Activated naive CD4-positive, alpha-beta T cell (primary cell): ENCODE measurements at places on chromosomes 6 and 20.

- peak; percentile 25 for DNase-seq
Observed at GRCh38 chr6:41734666-41735426, 562 bp downstream of the TFEB start.

DNA sequence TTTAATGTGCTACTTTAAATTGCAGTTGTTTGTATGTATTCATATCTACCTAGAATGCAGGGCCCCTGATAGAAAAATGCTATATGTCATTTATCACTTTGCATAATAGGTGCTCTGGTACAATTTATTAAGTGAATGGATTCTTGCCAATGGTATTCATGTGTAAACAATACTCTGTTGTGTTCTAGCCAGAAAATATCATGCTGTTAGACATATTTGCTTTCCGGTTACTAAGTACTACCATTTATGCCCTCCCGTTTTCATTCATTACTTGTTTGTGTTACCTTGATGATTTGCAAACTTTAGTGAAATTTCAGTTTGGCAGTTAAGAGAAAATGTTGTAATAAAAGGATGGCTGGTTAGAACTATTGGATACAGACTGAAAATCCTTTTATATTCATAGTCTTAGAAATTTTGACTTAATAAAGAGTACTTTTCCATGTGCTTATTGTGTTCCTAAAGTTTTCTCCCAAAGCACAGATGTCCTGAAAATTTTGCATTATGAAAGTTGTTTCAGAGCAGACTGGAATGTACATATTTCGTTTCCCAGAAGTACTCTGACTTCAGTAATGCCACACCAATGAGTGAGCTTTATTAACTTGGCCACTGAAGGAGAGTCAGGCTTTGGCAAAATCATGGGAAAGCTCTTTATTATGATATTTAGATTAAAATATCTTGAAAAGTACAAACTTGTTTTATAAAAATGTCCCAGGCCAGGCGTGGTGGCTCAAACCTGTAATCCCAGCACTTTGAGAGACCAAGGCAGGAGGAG lies 31.5 kb downstream of the RPF2 start:
- no peak for DNase-seq

DNA sequence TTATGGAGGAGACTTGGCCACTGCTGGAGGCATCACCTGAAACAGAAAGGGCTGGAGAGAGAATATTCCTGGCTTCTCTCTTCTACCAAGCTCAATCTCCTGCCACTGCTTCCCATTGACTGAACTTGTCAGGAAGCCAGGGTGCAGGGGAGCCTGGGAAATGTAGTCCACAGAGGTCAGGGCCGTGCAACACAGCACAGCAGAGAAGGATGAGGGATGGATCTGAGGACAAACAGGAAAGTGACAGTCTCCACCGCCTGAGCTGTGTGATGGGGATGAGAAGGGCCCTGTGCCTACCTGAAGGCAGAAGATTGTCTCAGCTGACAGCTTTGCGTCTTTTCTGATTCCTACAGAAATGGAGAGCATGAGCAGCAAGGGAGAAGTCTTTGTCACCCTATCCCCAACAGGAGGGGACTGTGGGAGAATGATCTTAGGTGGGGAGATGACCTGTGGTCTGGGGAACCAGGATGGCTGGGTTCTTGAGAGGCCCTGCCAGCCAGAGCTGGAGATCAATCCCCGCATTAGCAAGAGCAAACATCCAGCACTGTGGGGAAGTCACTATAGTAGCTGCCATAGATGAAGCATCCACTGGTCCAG lies 114.2 kb downstream of the SNX5 start:
- DNase-seq: no peak

DNA sequence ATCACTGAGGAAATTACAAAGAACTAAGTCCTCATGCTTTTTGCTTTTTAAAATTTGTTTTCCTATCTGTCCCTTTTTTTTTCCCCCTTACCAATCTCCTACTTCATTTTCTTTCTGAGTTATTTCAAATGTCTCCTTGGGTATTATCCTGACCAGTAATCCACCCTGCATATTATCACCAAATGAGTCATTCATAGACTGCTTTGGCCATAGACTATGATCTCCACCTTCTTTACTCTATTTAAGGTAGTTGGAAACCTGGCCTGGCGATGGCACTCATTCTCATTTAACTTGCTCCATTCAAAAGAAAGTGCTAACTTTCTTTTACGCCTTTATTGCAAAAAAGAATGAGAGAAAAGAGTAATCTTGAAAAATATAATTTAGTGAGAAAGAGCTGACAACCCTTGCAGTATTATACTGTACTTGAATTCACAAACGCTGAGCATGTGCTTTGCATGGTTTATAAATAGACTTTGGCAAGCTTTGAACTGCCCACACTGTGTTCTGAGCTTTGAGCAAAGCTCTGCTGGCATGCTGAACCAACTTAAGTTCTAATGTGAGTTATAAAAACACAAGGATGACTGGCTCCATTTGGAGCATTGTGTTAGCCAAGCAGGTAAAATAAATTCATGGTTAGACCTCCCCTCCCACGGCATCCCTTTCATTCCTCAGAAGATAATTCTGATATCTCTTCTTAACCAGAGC lies 198.9 kb downstream of the NKAIN2 start:
- DNase-seq: no peak

- DNase-seq: no peak
Observed at GRCh38 chr6:142822842-142823241, 122.1 kb downstream of the HIVEP2 start.

GRCh38 chr6:56638760-56639159 lies 3.9 kb downstream of the DST start:
- DNase-seq: no peak

DNA sequence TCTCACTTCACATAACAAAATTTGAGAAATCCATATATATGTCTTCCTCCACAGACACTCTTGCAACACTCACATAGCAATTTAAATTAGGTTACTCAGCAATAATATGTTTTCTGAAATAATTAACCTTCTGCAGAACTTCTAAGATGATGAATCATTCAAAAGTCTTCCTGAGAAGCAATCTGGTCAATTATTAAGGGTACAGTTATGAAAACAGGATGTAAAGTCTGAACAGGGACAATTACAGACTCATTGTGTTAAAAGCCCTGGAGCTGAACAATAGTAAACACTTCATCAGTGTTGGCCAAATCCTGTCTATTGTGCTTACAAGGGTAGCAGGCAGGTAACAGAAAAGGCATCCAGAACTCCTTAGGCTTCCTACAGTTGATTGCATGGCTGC lies 75.4 kb downstream of the FILIP1 start:
- no peak for DNase-seq
